CD4-positive, alpha-beta T cell treated with Interleukin-12 subunit alpha and Interleukin-12 subunit beta, for 1 hour (primary cell): ENCODE measurements at places on chromosomes 11 and 22.

DNA sequence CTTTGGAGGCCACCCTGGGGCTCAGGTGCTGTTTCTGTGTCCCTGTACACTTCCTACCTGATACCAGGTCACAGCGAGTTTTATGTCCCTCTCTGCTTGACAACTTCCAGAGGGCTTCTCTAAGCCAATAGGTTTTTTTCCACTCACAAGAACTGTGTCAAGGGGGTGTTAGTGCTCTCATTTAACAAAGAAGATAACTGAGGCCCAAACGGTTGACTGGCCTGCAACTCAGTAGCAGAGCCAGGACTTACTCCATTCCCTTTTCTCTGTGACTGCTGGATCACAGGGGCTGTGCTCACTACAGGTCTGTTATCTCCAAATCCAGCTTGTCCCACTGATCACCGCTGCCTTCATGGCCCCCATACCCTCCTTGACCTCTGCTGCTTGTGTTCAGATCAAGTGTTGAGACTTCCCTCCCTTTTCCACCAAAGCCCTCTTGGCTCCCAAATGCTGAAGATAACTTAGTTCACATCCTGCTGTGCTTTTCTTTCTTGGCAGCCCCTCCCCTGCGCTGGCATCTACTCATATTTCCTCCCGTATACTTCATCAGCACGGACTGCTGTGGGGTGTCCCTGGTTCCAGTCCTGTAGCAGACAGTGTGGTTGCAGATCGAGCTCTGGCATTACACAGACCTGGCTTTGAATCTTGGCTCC lies 41.3 kb downstream of the POU2F3 start:
- no peak for DNase-seq

DNA sequence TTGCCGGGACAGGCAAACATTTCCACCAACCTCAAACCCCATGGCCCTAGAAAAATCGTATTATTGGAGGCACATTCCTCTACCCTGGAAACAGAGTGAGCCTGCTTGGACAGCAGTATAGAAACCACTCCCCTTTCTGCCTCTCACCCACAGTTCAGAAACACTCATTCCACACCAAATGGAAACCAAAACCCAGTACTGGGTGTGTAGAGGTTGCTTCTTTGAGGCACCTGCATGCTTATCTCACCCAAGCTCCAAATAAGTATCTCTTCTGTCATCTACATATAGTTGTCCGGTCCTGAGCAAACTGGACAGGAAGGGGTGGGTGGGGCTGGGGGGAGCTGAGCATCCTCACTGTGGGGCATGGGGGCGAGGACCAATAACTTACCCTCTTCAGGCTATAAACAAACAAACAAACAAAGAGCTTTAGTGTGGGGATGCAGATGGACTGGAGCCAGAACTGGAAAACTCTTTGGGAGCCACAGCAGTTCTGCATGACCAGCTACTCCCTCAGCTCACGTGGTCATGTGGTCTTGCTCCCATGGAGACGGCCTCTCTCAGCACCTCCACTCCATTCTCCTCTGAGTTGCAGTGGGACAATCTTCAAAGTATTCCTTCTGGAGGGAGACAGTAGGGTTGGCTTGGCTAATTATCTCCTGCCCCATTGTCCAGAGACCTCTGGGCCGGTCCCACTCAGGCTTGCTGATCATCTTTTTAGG lies 1.0 kb upstream of the PLAAT2 start:
- peak; percentile 51 for DNase-seq

DNA sequence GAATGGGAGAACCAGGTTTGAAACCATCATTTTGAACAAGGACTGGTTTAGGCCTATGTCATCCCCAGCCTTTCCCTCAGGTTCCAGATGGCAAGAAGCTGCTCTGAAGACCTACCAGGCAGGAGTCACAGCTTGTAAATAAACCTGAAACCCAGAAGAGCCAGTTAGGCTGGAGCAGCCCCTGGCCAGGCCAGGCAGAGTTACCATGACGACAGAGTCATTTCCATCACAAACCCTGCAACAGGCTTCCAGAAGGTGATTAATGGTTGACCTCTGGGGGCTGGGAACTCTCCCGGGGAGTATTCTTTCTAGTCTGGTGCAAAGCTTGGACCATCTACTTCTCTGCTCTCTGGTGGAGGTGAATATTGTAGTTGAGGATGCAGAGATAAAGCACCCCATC lies 164.1 kb upstream of the NCAM1 start:
- no peak for DNase-seq

DNA sequence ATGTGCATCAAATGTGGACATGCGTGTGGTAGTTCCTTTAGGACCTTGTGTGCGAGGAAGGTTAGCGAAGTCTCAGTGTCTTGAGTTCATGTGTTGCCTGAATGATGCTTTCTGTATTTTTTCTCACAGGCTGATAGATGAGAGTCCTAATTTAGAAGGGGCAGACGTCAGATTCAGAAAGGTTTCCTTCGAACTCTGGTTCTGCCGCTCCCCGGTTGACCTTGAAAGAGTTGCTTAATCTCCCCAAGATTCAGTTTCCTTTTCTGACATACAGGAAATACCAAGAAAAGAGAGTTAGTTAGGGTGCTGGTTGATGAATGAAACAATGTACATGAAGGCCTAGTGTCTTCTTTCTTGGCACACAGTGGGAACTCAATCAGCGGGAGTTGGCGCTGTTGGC lies 35.9 kb upstream of the TTC12 start:
- DNase-seq, result no peak

DNA sequence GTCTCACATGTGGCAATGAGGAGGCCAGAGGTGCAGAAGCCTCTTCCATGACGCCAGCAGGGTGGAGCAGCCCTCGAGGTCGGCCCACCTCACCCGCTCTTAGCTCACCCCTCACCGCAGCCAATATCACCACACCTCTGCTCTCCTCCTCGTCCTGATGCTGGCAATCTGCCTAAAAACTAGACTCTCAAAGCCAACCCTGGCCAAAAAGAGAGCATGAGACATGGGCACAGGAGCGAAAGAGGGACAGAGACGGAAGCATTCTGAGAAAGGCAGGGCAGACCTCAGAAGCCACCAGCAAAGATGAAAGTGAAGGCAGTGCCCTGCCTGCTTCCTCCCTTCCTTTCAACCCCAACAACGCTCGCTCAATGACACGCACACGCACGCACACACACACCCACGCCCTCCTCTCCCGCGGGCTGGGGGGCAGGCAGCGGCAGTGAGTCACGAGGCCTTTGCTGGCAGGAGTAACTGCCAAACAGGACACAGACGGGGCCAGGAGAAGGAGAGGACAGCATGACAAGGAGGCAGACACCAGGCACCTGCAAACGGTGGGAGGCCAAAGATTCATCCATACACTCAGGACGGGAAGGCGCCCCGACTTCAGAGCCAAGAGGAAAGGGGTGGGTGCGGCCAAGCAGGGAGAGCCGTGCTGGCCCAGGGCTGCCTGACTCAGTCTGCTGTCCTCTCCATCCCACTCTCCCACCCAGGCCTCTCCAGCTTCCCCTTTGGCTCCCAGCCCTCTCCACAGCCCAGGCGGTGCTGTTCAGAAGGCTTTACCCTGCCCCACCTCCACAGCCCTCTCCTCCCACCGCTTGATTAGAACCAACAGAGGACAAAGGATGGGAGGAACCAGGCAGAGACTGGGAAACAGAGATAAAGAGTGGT lies 11.4 kb downstream of the IGSF9B start:
- DNase-seq, result peak; percentile 80

- DNase-seq, result no peak
Measured at GRCh38 chr22:44754998-44755397, 2.6 kb downstream of the ARHGAP8 start.

GRCh38 chr11:130675371-130675821 lies 227.0 kb downstream of the ADAMTS15 start:
- no peak for DNase-seq

- peak; percentile 19 for DNase-seq
Measured at GRCh38 chr11:44633641-44634040, 68.2 kb downstream of the CD82 start.

DNA sequence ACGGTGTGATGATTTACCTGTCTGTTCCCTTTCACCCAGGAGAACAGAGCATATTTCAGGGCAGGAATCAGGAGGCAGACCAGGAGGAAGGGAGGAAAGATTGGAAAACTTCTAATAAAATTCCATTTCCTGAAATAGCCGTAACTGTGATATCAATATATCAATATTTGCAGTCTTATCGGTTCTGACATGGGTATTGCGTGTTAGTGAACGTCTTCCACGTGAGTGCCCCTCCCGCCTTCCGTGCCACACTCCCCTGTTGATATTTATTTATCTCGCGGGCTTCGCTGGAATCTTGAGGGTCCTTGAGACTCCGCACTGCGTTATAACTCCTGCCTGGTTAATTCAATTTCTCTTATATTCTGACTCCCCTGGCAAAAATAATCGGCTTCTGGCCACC lies 1160.4 kb downstream of the BRD1 start:
- DNase-seq, result no peak

DNA sequence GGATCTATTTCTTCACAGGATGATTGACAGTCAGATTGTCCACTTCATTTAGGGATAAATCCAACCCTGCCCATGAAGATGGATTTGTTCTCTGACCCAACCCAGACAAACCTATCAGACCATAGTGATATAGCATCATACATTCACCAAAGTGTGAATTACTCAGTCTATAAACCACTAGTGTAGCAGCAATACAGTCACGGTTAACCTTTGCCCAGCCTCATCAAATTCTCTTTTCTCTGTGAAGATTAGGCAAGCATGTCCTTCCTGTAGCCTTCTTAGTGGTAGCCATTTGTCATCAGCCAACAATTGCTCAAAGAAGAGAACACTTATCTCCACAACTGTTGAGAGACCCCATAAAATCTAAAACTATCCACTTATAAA lies 14.4 kb upstream of the BIRC2 start:
- no peak for DNase-seq

GRCh38 chr22:23227380-23227779 lies 47.1 kb downstream of the BCR start:
- DNase-seq, result no peak

- DNase-seq, result no peak
Measured at GRCh38 chr11:7687386-7687785, 14.1 kb upstream of the CYB5R2 start.

GRCh38 chr11:9316334-9316733 lies 1.9 kb upstream of the TMEM41B start:
- DNase-seq, result no peak

DNA sequence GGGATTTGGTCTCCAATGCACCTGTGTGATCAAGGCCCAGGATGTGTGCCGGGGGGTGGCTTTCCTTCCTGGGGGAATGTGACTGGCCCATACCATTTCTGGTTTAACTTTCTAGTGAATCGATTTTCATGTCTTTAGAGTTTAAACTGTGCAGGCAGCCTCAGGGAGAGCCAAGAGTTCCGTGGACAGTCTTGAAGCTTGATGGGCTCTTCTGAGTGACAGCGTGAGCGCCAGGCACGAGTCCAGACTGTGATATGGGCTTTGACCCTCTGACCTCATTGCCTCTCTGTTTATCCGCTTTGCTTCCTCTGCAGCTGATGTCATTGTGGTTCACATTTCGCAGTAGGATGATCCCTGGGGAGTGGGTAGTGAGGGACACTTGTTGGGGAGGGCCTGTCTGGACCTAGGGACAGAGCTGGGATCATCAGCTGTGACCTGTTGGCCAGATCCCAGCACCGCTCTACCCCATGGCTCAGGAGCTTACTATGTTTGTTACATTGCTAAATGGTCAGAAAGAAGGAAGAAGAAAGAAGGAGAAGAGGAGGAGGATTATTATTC lies 80.6 kb upstream of the CLDN5 start:
- DNase-seq, result no peak

- no peak for DNase-seq
Measured at GRCh38 chr11:129313541-129314297, 61.9 kb upstream of the BARX2 start.

DNA sequence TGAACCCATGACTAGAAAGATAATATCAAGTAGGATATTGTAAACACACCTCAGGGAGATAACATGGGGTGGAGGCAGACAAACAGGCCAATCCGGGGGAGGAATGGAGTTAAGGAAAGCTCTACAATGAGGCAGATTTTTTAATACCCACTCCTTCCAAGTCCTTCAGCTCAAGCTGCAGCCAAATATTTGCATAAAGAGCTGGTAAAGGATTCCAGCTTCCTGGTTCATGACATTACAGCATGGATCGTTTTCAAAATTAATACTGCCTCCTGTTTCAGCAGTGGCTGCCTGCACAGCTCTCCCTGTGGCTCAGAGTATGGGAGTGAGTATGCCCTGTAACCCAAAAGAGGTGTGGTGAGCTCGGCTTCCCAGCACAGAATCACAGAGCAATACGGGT lies 5.1 kb downstream of the POU2AF3 start:
- no peak for DNase-seq

DNA sequence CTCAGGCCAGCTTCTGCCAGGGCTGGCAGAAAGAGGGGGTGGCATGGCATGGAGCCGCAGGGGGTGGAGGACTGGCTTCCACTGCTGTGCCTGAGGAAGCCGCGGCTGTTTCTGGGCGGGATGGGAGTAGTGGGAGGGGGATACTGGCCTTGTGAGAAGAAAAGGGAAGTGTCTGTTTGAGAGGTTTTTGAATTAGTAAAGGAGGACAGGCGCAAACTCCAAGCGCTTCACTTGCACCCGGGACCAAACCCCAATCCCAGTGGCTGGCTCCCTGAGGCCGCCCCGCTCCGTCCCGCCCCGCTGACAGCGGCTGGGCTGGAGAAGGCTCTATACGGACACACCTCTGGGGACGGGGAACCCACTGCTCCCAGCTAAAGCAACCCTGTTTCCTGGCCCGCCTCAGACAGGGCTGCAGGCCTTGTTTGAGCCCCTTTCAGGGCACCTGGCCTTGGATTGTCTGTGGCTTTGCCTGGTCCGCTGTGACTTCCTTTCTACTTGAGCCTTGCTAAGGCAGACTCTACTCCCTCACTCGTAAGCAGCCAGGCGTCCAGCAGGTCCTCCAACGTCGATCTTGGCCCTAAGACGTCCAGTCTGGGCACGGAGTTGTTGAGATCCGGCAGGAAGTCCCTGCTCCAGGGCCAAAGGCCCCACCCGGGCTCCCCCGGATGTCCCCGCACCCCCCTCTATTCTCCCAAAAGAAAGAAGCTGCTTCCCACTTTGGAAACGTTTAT lies 2.2 kb downstream of the APOA1 start:
- no peak for DNase-seq

GRCh38 chr11:11113626-11114025 lies 239.4 kb downstream of the CSNK2A3 start:
- no peak for DNase-seq

- DNase-seq, result no peak
Measured at GRCh38 chr11:61406067-61406466, 13.7 kb downstream of the TMEM216 start.

- no peak for DNase-seq
Measured at GRCh38 chr11:34754171-34754823, 133.4 kb downstream of the EHF start.

DNA sequence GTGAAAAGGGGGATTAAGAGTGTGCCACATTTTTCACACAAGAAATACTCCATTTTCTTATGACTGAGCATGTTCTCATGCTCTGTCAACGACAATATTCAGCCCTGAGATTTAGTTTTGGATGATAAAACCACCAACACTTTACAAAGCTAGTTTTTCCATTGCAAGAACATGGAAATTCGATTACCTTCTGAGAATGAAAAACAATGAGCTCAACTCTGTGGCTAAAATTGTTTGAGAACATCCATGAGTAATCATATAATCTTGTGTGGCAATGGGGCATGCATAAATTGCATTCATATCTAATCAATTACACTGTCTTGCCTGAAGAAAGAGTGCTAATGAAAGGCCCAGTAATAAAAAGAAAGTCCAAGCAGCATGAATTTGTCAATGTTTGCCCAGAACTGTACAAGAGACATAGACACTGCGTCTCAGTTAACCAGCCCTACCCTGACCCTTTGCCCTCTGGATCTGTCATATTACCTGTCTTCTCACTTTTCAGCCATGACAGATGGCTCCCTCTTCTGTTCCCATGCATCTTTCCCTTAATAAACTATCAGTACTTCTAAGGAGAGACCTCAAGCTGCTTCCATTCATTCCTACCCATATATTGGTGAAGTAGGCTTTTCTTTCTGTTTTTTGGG lies 253.4 kb downstream of the FAM76B start:
- no peak for DNase-seq
